GM12864 (cell line): ENCODE measurements at places on chromosomes 1 and 21.

GRCh38 chr1:186730951-186731729, 50.9 kb upstream of the PTGS2 start:
- DNase-seq: no peak

DNA sequence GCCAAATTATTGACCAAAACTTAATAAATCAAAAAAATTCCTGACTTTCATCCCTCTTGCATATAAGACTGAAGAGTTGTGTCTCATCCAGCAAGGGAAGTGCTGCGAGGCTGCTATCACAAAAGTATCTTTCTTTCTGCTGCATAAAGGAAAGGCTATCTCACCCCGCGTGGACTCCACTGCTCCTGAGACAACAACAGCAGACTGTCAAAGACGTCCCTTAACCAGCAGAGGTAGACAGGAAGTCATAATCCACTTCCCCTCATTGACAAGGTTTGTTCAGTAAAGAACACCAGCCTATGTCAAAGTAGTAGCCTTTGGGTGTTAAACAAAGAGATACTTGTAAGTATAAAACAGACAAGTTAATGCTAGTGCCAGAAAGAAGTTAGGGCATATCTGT, 29.4 kb downstream of the VPS26C start:
- DNase-seq: no peak

DNA sequence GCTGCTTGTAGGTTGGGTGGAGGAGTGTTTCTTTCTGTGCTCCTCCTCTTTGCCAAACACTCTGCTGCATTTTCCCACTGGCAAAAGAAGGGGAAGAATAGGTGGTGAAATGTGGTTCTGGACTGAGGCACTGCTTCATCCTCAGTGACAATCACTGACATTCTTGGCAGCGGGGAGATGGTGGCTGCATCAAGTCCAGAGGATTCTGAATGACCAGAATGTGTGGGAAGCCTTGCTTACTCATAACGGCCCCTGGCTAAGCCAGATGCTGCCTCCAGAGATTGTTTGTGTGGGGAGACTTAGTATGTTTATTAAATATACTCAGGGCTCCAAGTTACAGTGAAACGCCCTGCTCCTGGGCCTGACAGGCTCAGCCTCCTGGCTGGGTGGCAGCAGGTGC, 160.3 kb downstream of the CACNA1E start:
- no peak for DNase-seq

DNA sequence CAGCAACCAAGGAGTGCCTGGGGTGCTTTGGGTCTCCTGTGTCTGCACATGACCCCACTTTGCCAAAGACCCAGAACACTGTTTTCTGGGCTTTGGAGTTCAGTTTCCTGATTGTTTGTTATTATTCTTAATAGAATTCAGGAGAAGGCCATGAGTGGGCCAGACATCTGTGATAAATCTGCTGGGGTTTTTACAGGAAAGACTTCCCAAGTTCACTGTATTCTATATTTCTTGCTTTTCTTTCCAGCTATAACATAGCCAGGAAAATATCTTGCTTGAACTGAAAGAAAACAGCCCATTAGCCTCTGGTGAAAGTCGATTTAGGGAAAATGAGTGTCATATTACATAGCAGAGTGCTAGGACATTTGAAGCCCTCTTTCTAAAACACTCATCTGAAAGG, 345.1 kb upstream of the USP24 start:
- DNase-seq: no peak

DNA sequence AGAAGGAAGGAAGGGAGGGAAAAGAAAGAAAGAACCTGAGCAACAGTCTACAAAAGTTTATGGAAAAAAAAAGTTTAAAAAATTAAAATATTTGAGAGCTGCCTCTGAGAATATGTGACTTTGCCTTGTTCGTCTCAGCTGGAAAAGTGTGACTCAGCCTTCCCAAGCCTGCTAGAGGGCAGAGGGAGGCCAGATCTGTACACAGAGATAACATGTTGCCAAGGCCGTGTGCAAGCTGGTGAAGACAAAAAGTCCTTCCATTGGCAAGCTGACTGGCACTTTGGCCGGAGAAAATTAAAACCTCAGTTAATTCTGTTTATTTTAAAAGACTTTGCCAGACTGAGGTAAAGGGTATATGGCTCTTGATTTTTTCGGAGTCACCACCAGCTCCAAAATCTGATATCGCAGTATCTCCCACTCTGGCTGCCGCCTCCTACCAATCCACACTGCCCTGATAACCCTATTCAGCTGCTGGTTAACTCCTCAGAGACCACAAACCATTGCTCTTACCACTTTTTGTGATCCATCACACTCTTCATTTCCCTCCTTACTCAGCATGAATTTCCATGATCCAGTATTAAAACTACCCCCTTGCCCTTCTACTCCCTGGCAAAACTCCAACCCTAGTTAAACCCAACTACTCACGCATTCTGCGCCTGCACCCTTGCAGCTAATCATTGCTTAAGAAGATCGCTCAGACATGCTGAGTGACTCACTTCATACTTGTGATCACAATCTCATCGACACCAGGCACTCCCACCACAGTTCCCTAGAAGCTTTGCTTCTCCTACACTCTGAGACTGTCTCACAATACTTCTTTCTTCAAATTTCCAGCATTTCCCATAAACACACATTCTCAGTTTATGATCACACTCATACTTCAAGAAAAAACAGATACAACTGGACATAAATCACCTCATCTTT, 5.7 kb upstream of the PPP1R15B start:
- DNase-seq: no peak

DNA sequence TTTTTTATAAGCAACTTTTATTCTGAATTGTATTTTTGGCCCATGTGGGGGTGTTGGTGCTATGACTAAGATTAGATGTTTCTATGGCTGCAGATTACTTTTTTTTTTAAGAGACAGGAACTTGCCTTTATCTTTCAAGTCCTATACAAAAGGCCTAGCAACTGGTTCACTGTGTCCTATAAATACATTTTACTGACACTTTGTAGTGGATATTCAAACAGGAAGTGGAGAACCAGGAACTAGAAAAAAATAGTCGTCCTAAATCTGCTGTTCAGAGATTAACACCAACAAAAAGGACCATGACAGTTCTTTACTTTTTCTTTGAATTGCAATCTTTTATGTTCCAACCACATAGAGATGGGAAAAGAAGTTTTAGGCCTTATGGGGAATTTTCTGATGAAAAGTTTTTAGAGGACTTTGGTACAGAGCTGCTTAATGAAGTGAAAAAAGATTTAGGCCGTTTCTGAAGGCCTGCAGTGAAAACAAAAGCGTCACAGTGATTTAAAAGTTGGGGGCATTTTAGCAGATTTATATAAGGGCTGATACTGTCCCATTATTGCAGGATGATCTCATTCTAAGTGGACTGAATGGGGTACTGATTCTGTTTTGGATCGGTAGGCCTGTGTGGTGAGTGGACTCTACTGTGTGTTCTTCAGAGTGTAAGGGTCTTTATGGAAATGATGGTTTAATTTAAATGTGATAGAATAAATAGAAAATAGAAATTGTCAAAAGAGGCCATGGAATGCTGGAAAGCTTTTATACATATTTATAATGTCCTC, 136.4 kb upstream of the DEPDC1 start:
- no peak for DNase-seq
